ENCODE measurements at places on chromosomes 11 and 22. TPM values are rescaled to one million over a fixed set of nuclear protein-coding genes. Genes with fewer than 3 reads are reported as not detected.

The SELENOO gene
- 17.4 TPM for total RNA-seq

The PDE2A gene
- total RNA-seq, result 1.1 TPM

The KCTD14 gene
- 1.2 TPM for total RNA-seq

The ANO3 gene
- 0.09 TPM for total RNA-seq

DNA sequence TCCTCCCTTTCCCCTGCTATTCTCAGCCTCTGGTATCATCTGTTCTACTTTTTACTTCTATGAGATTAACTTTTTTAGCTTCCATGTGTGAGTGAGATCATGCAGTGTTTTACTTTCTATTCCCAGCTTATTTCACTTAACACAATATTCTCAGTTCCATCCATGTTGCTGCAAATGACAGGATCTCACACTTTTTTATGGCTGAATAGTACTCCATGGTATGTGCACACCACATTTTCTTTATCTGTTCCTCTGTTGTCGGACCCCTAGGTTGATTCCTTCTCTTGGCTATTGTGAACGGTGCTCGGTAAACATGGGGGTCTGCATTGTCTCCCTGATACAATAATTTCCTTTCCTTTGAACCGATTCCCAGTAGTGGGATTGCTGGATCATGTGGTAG lies 81.0 kb upstream of the RAB1B start:
- no peak for DNase-seq

GRCh38 chr11:66489636-66490035 lies 9.4 kb downstream of the DPP3 start:
- no peak for DNase-seq

DNA sequence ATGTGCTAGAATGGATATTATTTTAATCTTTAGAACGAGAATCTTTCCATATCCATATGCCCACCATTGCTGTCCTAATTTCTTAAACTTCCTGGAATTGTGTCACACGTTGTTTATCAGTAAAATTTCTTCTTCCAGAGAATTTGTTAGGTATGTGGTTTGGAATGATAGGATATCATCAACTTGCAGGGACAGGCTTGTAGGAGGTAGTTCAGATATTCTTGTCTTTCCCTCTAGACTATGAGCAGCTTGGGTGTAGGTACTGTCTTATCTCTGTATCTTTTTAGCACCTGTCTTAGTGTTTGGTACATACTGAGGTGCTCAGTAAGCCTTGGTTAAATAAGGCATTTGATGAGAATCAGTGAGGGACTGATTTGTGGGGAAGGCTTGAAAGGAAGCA lies 3.4 kb downstream of the CTNND1 start:
- DNase-seq, result no peak

DNA sequence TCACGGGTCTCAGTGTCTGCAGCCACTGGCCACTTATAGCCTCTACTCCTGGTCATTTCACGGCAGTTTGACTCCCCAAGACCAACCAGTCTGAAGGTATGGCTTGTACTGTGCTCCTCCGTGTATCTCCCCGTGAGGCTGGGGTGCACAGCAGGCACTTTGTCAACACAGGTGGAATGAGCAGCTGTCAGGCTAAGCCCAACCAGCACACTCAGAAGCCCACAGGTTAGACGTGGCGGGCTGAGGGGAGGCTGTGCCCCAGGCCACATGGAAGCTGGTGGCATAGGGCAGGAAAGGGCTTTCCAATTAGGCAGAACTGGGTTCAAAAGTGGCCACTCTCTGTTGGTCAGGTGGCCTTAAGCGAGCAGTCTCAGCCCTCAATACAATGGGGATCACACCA lies 7.0 kb downstream of the TP53I11 start:
- no peak for DNase-seq

- no peak for DNase-seq
Measured at GRCh38 chr11:78365381-78365792, 52.2 kb downstream of the GAB2 start.

GRCh38 chr11:126930091-126930841 lies 70.3 kb downstream of the KIRREL3 start:
- no peak for DNase-seq

GRCh38 chr11:11076879-11077278 lies 219.0 kb upstream of the ZBED5 start:
- no peak for DNase-seq

- no peak for DNase-seq
Measured at GRCh38 chr11:64502634-64503033, 88.4 kb upstream of the SLC22A12 start.

GRCh38 chr11:81787584-81788049 lies 946.0 kb downstream of the FAM181B start:
- DNase-seq, result no peak
